MCF 10A (cell line): ENCODE measurements at places on chromosomes 3 and 15. TPM values are rescaled to one million over a fixed set of nuclear protein-coding genes. Genes with fewer than 3 reads are reported as not detected.

Gene C3orf22
- total RNA-seq = not detected in 2 replicates

Gene GPR160
- 1.8 and 2.6 TPM in 2 replicates for total RNA-seq

Gene BLM
- 2.8 and 5.2 TPM in 2 replicates for total RNA-seq

Gene SLC28A2
- not detected in 2 replicates for total RNA-seq

Gene PLSCR5
- not detected in 2 replicates for total RNA-seq

GRCh38 chr3:112003321-112004080 lies 4.8 kb downstream of the TAGLN3 start:
- DNase-seq = no peak

DNA sequence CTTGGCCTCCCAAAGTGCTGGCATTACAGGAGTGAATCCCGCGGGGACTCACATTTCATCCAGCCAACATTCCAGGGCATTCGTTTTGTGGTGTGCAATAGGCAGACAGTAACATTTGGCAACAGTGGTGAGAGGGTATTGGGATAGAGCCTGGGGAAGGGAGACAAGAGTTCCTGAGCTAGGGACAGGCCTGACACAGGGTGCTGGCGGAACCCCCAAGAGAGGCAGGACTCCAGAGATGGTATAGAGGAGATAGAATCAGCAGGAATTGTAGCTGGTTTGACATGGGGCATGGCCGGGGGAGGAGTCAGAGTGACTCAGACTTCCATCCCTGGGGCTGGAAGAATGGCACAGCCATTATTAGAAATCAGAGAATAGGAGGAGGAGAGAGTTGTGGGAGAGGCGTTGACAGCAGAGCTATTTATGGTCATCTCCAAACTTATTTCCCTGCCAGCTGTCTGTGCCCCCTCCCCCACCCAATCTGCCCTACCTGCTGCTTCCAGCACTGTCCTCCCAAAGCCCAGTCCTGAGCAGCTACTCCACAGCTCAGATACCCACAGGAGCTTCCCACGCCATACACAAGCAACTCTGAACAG lies 4.4 kb upstream of the IDH2 start:
- DNase-seq = peak; percentile 79

DNA sequence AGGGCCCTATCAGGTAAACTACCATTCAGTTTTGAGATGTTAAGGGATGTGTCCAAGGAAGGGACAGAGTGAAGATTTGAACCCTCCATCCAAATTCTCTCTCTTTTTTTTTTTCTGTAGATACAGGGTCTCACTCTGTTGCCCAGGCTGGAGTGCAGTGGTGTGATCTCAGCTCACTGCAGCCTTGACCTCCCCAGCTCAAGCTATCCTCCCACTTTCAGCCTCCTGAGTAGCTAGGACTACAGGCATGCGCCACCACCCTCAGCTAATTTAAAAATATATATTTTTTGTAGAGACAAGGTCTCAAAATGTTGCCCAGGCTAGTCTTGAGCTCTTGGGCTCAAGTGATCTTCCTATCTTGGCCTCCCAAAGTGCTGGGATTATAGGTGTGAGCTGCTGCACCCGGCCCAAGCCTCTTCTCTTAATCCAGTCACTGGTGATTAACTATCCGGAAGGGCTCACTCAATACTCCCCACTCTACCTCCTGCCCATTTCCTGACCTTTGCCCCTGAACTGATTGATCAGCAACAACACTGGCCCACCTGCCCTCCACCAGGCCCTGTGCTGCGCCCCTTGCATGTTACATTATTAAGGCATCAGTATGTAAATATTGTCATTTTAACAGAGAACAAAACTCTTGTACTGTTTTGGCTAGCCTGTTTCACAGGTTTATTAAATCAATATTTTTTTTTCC lies 164.7 kb downstream of the CTNNB1 start:
- no peak for DNase-seq

DNA sequence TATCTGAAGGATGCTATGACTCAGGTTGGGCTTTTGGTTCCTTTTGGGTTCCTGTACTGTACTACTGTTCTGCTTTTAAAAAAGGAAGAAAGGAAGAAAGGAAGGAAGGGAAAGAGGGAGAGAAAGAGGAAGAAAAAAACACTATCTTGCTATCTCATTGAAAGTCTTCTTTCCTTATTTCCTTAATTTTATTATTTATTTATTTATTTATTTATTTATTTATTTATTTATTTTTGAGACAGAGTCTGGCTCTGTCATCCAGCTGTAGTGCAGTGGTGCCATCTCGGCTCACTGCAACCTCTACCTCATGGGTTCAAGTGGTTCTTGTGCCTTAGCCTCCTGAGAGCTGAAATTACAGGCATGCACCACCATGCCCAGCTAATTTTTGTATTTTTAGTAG lies 198.9 kb upstream of the SOX2 start:
- no peak for DNase-seq

- DNase-seq = no peak
Observed at GRCh38 chr15:55660153-55660552, 72.0 kb upstream of the PYGO1 start.

GRCh38 chr15:73437543-73438109 lies 5.3 kb upstream of the REC114 start:
- DNase-seq = no peak

DNA sequence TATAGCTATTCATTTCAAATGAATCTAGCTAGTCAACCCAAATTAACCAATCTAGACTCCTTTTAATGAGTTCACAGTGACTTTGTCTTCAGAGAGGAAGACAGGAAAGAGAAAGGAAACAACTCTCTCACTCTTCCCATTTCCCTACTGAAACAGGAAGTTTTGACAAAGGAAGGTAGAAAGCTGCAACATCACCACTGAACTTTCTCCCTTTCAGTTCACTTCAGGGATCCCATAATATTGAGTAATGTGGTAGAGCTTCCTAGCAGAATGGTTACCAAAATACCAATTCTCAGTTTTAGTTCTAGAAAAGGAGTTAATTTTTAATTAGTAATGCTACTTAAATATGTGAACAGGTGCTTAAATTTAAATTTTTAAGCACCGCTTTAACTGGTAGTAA lies 7.5 kb downstream of the VPS13C start:
- DNase-seq = no peak

DNA sequence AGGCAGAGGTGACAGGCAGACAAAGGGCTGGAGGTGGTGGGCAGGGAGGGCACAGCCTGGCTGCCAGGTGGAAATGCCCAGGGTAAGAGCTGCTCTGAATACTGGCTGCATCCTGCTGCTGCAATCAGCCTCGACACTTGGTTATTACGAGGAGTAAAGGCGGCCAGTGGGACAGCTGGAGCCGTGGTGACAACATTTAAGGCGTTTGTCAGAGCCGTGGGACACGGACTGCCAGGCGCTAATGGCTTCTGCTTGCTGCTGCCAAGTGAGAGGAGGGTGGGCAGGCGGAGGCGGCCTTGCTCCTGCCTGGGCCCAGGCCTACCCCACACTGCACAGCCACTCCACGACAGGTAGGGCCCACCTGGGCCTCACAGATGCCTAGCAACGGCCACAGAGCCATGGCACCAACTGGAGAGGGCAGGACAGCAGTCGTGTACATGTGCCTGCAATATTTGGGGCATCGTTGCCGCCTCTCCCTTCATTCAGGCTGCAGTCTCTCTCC lies 49.2 kb upstream of the TMEM115 start:
- DNase-seq = no peak

DNA sequence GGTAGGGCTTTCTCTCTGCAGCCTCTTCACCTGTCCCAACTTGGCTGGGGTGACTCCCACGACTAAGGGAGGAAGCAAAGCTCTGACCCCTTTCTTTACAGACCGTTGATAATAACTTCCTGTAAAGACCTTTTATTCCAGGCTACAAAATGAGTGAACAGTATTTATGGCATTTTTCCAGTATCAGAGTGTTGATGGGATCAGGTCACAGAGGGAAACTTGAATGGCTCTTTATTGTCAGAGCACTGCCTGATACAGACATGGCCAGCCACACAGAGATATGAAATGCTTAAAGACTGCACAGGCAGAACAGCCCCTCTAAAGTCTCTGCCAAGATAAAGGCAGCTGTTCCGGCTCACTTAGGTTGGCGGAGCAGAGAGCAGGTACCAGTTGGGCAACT lies 1033.9 kb upstream of the NR2F2 start:
- no peak for DNase-seq
